ENCODE measurements at places on chromosomes 6 and 20. TPM values are rescaled to one million over a fixed set of nuclear protein-coding genes. Genes with fewer than 3 reads are reported as not detected.

ADGRB3 gene
- 4.9 TPM for total RNA-seq

MATN4 gene
- total RNA-seq = 0.17 TPM

SOX18 gene
- total RNA-seq = 16.8 TPM

DNA sequence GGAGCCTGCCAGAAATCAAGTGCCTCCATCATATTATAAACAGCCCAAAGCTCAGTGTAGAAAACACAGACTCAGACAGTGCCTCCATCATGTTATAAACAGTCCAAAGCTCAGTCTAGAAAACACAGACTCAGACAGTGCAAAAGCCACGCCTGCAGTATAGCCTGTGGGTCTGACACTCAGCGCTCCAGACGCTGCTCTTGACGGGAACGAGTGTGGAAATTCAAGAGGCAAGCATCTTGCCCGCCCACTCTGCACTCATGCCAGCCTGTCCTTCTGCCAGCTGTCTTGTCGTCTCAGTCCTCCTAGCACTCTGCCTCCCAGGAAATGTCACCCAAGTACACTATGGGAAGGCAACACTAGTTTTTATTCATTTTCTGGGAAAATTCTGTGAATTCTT is 274.2 kb upstream of the CDH4 start:
- no peak overlapping the region for H3K4me3 ChIP-seq
- DNase-seq = no peak
- H3K27me3 ChIP-seq = no peaks in the 10 kb centered on the region
- peaks cover 9% of the 10 kb centered on the region for H3K4me1 ChIP-seq
- H3K36me3 ChIP-seq = no peaks in the 10 kb centered on the region

GGTLC1 gene
- total RNA-seq = not detected

- no peaks in the 10 kb centered on the region for H3K27me3 ChIP-seq
- H3K36me3 ChIP-seq = no peaks in the 10 kb centered on the region
- H3K4me3 ChIP-seq = no peak overlapping the region
- no peak for DNase-seq
- no peaks in the 10 kb centered on the region for H3K4me1 ChIP-seq
- no peak overlapping the region for H3K27ac ChIP-seq
Measured at GRCh38 chr6:130781557-130781956, 45.6 kb upstream of the SMLR1 start.

DNA sequence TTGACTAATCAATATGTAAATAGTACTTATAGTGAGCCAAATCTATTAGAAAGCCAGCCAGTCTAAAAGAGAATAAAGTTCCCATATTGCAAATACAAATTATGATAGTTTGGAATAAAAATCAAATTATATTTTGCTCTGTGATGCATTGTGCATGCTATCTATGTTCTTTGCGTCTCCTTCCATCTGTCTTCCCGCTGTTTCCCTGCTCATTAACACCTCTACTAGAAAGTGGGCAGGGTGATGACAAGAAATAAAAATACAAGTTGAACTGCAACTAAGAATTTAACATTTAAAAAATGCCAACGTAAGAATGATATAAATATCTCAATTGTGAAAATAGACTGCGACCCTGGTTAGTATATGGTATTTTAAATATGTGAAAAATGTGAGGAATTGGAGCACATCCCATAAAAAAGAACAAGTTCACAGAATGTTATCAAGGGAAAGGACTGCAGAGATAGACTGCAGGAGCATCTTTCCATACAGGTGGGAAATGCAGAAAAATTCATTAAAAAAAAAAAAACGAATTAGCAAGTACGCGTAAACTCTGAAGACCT is 157.6 kb upstream of the PDE7B start:
- no peak overlapping the region for H3K4me3 ChIP-seq
- no peak overlapping the region for H3K27ac ChIP-seq
- H3K4me1 ChIP-seq = no peaks in the 10 kb centered on the region
- no peak for DNase-seq

RGL2 gene
- 89.3 TPM for total RNA-seq

DNA sequence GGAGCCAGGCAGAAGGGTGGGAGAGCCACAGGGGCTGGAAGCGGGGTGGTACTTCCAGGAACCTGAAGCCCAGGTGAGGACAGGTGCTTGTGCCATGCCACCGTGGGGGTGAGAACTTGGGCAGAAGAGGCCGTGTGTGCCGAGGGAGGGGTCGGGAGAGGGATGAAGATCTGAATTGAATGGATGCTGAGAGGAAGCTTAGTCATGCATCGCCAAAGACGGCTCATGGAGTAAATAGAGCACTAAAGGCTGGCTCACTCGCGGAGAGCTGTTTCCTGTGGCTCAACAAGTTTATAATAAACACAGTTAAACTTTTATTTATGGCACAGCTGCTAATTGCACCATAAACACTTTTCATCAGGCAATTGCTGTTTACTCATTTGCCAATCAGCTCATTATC is 21.7 kb upstream of the MYT1 start:
- no peak overlapping the region for H3K27ac ChIP-seq
- DNase-seq = no peak
- no peak overlapping the region for H3K4me3 ChIP-seq

DNA sequence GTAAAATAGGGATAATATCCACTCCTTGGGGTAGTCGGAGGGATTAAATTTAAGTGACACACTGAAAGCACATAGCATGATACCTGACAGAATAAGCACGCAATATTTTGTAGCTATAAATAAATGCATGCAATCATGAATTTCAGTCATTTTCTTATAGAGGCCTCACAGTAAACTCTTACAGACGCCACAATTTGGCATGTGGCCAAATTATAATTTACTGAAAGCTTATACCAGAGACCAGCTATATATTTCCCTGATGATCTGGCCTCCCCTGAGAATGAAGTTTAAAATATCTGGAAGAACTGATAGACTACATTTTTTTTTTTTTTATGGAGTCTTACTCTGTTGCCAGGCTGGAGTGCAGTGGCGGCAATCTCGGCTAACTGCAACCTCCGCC is 40.9 kb downstream of the QRSL1 start:
- H3K4me1 ChIP-seq = no peaks in the 10 kb centered on the region
- peaks cover 17% of the 10 kb centered on the region for H3K36me3 ChIP-seq
- DNase-seq = no peak
- H3K27ac ChIP-seq = no peak overlapping the region

DNA sequence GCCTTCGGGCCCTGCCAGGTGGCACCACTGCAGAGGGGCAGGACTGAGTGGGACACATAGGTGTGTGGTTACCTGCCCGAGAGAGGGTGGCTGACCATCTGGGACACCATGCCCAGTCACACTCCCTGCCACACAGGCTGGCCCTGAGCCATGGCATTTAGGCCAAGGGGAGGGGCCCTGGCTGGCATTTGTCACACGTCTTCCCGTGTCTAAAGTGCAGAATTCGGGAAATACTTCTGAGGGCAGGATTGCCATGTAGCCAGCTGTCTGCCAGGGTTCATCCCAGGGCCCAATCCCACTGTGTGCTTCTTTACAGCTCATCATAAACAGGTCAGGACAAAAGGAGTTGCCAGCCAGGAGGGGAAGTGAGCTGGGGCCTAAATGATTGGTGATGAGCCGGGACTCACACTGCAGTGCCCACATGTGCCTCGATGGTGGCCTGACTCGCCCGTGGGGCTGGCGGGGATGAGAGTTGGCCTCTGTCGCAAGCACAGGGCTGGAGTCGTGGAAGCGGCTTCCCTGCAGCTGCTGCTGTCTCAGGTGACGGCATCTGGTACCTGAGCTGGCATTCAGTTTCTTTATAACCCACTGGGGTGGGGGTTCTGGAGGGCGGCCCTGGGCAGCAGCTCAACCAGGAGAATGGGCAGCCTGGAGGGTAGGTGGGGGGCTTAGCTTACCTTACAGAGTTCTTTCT is 5.9 kb upstream of the UNC93A start:
- no peak overlapping the region for H3K27ac ChIP-seq
- no peak for DNase-seq
- H3K27me3 ChIP-seq = no peaks in the 10 kb centered on the region
- H3K36me3 ChIP-seq = no peaks in the 10 kb centered on the region
- no peaks in the 10 kb centered on the region for H3K4me1 ChIP-seq

- DNase-seq = no peak
- H3K36me3 ChIP-seq = no peaks in the 10 kb centered on the region
- H3K4me1 ChIP-seq = peaks cover 25% of the 10 kb centered on the region
- no peak overlapping the region for H3K27ac ChIP-seq
Measured at GRCh38 chr6:12288211-12288618, 1.9 kb upstream of the EDN1 start.

DNA sequence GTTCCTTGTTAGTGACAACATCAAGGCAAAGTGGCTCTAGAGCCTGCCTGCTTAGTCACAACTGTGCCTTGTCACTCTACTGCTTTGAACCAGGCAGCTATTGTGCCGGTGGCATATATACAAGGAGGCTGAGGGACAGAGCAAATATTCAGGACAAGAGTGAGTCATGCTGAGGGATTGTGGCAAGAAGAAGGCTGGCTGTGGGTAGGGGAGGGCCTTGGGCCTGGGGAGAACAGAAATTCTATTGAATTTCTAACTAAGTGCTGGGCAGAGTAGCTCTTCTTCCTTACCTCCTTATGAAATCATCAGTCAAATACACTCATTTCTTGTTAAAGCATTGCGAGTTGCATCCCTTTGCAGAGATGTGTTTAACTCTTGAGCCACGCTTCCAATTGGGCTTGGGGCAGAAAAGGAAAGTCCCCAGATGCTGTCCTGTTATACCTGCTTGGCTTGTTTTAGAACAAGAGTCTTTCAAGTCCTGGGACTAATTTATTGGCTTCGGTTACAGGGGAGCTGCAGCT is 59.7 kb downstream of the PFDN4 start:
- H3K27ac ChIP-seq = no peak overlapping the region
- H3K4me3 ChIP-seq = no peak overlapping the region
- no peaks in the 10 kb centered on the region for H3K36me3 ChIP-seq
- no peaks in the 10 kb centered on the region for H3K27me3 ChIP-seq
- H3K4me1 ChIP-seq = no peaks in the 10 kb centered on the region

KCNG1 gene
- 0.63 TPM for total RNA-seq

GRCh38 chr20:56748476-56749377 is 119.6 kb downstream of the TFAP2C start:
- H3K36me3 ChIP-seq = no peaks in the 10 kb centered on the region
- H3K27me3 ChIP-seq = no peaks in the 10 kb centered on the region
- DNase-seq = no peak
- H3K27ac ChIP-seq = no peak overlapping the region
- H3K4me1 ChIP-seq = no peaks in the 10 kb centered on the region

DNA sequence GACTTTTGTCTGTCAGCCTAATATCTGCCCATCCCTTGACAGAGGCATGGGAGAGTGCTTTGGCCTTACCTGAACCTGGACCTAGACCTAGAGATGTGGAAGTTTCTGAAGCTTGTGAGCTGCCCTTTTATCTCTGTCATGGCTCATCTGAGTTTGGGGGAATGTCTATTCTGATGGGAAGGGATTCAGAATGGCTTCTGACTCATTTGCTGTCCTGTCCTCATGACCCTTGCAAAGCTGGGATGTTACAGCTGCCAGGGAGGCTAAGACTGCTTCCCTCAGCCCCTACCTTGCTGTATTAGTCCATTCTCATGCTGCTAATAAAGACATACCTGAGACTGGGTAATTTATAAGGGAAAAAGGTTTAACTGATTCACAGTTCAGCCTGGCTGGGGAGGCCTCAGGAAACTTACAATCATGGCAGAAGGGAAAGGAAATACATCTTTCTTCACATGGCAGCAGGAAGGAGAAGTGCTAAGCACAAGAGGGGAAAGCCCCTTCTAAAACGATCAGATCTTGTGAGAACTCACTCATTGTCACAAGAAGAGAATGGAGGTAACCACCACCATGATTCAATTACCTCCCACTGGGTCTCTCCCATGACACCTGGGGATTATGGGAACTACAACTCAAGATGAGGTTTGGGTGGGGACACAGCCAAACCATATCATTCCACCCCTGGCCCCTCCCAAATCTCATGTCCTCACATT is 252.2 kb downstream of the ERMARD start:
- H3K4me1 ChIP-seq = no peaks in the 10 kb centered on the region
- H3K4me3 ChIP-seq = no peak overlapping the region
- DNase-seq = no peak
- no peaks in the 10 kb centered on the region for H3K36me3 ChIP-seq

GRCh38 chr6:14910692-14911547 is 334.9 kb upstream of the JARID2 start:
- H3K4me3 ChIP-seq = no peak overlapping the region
- H3K27ac ChIP-seq = peak overlapping the region; percentile 15
- no peaks in the 10 kb centered on the region for H3K36me3 ChIP-seq

DNA sequence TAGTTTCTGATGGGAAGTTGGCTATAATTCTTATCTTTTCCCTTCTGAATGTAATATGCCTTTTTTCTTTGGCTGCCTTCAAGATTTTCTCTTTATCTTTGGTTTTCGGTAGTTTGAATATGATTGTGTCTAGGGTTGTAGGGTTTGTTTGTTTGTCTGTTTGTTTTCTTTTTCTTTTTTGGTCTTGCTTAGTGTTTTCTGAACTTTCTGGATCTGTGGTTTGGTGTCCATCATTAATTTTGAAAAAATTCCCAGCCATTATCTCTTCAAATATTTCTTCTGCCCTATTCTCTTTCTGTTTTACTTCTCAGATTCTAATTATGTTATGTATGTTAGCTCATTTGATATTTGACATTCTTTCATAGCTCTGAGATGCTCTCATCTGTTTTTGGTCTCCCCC is 79.4 kb downstream of the CHMP4B start:
- H3K36me3 ChIP-seq = no peaks in the 10 kb centered on the region
- H3K27me3 ChIP-seq = no peaks in the 10 kb centered on the region
- no peaks in the 10 kb centered on the region for H3K4me1 ChIP-seq
- no peak for DNase-seq
- no peak overlapping the region for H3K4me3 ChIP-seq

REPS1 gene
- total RNA-seq = 26.2 TPM

- peaks cover 31% of the 10 kb centered on the region for H3K4me1 ChIP-seq
- H3K27me3 ChIP-seq = no peaks in the 10 kb centered on the region
- no peak overlapping the region for H3K4me3 ChIP-seq
- H3K36me3 ChIP-seq = no peaks in the 10 kb centered on the region
Measured at GRCh38 chr6:90194371-90194841, 102.2 kb downstream of the BACH2 start.

GRCh38 chr6:7381092-7381491 is 8.4 kb downstream of the CAGE1 start:
- no peak overlapping the region for H3K4me3 ChIP-seq
- H3K36me3 ChIP-seq = no peaks in the 10 kb centered on the region
- no peaks in the 10 kb centered on the region for H3K4me1 ChIP-seq
- no peak overlapping the region for H3K27ac ChIP-seq
- no peaks in the 10 kb centered on the region for H3K27me3 ChIP-seq

TRIM15 gene
- total RNA-seq = not detected
